ENCODE measurements at places on chromosomes 2 and 18.

GRCh38 chr2:234690569-234691213 is 193.8 kb upstream of the ARL4C start:
- DNase-seq = no peak

DNA sequence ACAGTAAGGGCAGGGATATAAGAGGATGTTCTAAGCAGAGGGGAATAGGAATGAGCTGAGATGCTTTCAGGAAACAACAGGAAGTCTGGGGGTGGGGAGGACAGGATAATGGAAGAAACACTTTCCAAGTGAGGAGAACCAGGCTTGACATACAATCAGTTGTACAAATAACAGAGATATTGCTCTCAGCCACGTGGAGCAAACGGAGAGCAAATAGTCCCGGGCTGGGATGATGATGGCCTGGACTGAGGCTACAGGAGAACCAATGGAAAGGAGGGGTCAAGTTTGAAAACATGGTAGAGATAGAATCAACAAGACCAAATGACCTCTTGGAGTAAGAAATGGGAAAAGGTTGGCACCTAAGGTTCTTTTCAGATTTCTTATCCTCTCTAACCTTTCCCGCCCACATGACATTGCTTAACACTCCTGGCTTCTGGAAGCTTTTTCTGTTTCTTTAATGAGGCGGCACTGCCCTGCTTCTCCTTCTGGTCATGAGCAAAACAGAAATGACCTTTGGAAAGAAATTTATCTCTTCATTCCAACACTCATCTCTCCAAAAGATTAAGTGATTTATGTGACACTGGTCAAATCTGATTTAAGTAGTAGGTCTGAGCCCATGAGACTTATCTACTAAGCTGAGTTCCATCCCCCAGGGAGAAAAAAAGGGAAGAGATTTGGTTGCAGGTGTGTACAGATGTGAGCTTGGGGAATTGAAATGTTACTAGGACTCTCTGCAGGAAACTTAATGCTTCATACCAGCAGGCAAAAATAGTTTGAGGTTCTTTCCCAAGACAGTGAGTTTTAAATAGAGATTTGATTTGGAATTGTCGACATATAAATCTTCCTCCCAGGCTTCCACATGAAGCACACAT is 442.9 kb upstream of the HNRNPA3 start:
- no peak for DNase-seq

GRCh38 chr2:240165034-240165433 is 24.6 kb upstream of the OTOS start:
- no peak for DNase-seq

- peak; percentile 81 for DNase-seq
These were observed at the start of gene CHCHD5 for GRCh38 chr2:112584134-112584890. Gene CHCHD5, plus strand, starts transcription at chr2:112584609. Its CDS starts 39 bp downstream, at chr2:112584648.

GRCh38 chr18:24009651-24010333 is 4.8 kb upstream of the TTC39C start:
- no peak for DNase-seq

Data from activated CD8-positive, alpha-beta memory T cell treated with anti-CD3 and anti-CD28 coated beads for 4 hours (primary cell).